ENCODE measurements at places on chromosomes 4 and X.

GRCh38 chrX:45622042-45622423 is 421.4 kb upstream of the DIPK2B start:
- no peak for DNase-seq

DNA sequence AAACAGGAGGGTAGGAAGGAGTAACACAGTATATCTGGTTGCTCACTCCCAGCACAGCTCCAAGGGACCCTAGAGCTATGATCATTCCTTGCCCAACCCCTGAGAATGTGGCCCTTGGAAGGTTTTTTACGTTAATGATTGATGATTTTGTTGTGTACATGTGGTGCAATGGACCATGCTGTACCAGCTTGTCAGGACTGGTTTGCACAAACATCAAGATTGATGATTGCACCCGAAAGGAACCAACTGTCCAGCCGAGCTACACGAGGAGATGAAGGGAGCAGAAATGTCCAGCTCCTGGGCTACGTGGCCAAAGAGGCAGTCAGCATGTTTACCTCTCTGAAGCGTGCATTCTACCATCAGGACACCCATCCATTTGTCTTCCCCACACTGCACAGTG is 83.2 kb upstream of the USP9X start:
- DNase-seq = no peak

GRCh38 chr4:156773648-156774357 is 197.8 kb downstream of the PDGFC start:
- no peak for DNase-seq

GRCh38 chr4:82680834-82681233 is 117.8 kb downstream of the SCD5 start:
- DNase-seq = no peak

DNA sequence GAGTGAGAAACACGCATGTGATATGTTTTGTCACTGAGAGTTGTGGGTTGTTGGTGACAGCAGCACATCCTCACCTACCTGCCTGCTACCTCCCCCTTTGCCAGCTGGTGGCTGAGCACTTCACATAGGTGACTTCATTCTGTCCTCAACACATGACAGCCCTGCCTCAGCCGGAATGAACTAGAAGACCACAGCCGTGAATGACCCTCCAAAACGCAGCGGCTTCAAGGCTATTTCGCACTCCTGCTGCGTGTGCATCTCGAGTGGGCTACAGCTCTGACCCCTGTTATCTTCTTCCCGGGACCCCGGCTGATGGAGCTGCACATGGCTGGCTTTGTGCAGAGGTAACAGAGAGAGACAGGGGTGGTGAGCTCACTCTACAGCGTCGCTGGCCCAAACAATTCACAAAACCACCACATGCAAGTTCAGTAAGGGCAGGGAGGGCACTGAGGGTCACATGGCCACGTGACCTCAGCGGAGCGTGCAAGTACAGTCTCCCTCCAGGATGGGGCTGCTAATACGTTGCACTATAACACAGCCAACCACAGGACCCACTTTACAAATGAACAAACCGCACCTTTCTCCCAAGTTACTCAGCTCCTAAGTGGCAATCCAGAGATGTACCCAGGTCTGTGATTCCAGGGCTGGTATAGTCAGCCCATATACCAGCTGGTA is 6.3 kb upstream of the PPP2R2C start:
- peak; percentile 74 for DNase-seq

GRCh38 chr4:145481942-145482208 is 222 bp downstream of the SMAD1 start:
- no peak for DNase-seq

- no peak for DNase-seq
These were observed 627.8 kb upstream of the SLIT2 start for GRCh38 chr4:19623866-19624265.
